ENCODE measurements at places on chromosomes 4 and X. TPM values are rescaled to one million over a fixed set of nuclear protein-coding genes. Genes with fewer than 3 reads are reported as not detected.

Gene SEPTIN6
- 61.0 TPM for polyA plus RNA-seq

Gene HERC5
- 4.6 TPM for polyA plus RNA-seq

Gene TCP11X2
- polyA plus RNA-seq: 0.92 TPM

Gene SYP
- 3.4 TPM for polyA plus RNA-seq

DNA sequence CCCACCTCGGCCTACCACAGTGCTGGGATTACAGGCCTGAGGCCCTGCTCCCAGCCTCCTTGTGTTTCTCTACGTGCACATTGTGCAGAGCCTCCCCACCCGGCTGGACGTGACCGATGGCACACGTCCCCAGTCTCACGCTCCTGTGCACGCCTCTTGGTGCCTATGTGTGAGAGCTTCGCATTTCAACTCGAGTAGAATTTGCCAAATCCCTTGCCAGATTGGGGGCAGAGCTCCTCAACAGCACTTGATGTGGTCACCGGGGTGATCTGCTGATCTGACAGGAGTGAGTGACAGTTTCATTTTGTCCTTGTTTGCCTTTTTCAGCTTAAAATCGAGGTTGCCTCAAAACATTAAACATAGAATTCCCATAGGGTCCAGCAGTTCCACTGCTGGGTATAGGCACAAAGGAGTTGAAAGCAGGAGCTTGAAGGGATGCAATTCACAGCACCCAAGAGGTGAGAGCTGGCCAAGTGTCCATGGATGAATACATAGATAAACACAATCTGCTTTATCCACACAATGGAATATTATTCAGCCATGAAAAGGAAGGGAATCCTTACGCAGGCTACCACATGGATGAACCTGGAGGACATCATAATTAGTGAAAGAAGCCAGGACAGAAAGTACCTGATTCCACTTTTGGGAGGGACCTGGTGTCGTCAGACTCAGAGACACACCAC lies 17.6 kb downstream of the TMEM187 start:
- DNase-seq: no peak

- no peak for DNase-seq
Observed at GRCh38 chr4:7821245-7822136, 118.2 kb downstream of the AFAP1 start.

- DNase-seq: no peak
Observed at GRCh38 chrX:134691453-134691852, 33.2 kb upstream of the PLAC1 start.

- DNase-seq: no peak
Observed at GRCh38 chrX:73217621-73218020, 3.0 kb upstream of the NAP1L2 start.

GRCh38 chr4:20046179-20046578 lies 205.5 kb upstream of the SLIT2 start:
- DNase-seq: no peak

- DNase-seq: no peak
Observed at GRCh38 chr4:148164557-148164956, 277.7 kb downstream of the NR3C2 start.

GRCh38 chr4:167183036-167183435 lies 51.3 kb downstream of the SPOCK3 start:
- no peak for DNase-seq

DNA sequence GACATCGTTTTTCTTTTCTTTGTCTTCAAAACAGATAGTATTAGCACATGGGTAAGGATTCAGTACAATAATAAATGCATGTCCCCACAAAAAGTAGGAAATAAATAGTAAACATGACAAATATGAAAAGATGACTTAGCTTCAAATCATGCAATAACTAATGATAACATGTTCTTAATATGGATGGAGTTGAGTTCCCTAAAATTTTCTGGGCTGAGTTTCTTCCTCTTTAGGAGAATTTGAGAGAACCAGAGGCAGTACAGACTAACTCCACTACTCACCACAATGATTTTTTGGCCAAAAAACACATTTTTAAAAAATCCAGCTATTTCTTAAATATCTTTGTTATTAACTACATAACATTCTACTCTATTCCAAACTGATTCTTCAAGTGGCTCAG lies 432.3 kb upstream of the HS3ST1 start:
- DNase-seq: no peak

DNA sequence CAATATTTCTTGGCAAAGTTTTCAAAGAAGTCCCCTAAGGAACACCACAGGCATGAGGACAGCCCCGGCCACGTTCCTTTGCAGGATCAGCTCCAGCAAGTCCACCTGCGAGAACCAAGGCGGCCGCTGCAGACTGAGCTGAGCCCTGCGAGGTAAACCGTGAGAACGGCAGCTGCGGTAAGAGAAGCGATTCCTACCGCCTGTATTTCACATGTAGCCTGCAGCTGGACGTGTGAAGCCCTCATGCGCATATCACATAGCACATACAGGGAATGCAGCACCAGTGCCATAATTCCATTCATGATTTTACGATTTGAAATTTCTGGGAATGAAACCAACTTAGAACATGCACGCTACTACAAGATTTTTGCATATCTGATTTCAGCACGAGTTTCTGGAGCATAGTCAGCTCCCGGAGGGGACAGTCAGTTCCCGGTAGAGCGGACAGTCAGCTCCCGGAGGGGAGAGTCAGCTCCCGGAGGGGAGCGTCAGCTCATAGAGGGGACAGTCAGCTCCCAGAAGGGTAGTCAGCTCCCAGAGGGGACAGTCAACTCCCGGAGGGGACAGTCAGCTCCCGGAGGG lies 41.7 kb downstream of the FGFRL1 start:
- DNase-seq: no peak

- DNase-seq: no peak
Observed at GRCh38 chr4:78766026-78766425, 10.1 kb upstream of the BMP2K start.

DNA sequence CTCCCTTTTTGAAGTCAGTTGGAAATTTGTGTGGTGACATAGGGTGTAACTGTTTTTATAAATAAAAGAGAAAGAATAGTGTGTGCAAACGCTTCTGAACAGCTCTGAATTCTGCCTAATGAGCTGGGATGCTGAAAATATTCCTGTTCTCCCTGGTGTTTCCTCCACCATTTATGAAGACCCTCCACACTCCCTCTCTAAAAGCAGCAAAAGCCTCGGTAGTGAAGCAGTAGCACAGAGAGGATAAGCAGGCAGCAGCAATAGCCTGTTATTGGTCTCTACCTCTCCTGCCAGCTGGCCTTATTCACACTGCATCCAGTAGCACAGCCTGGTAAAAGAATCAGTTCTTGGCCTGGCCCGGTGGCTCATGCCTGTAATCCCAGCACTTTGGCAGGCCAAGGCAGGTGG lies 406.1 kb downstream of the IQCM start:
- no peak for DNase-seq

DNA sequence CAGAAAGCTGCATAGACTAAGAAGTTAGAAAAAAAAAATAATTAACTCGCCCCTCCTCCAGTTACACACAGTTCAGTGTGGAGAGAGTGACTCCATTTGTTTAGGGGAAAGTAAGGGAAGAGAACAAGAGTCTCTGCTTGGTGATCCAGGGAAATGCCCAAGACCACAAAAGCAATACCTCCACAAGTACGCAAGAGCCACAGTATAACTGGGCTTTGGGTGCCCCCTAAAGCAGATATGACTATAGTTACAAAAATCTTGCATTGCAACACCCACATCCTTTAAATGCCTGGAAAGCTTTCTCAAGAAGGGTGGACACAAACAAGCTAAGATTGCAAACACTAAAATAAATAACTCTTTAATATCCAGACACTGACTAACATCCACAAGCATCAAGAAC lies 164.2 kb upstream of the NRK start:
- DNase-seq: no peak
